ENCODE measurements at places on chromosomes 3 and 15.

DNA sequence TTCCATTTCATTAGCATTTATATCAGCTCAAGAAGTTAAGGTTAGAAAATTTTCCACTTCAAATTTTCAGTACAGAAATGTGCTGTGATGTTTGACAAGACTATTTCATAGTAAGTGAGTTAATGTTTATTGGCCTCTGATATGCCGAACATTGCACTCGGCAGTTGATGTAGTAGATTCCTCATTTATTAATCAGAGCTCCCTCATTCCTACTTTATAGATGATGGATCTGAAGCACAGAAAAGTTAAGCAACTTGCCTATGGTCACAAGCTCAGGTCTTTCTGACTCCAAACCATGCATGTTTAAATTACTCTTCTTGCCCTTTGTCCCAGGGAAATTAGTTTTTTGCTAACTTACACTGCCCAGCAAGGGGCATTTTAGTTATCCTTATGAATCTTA is 92.0 kb downstream of the ATG7 start:
- DNase-seq: no peak

- DNase-seq: peak; percentile 50
These were observed 9.8 kb downstream of the TM2D3 start for GRCh38 chr15:101642361-101642760.

- DNase-seq: no peak
These were observed 180.6 kb downstream of the GREM1 start for GRCh38 chr15:32898414-32898813.

- DNase-seq: no peak
These were observed 11.9 kb upstream of the TM4SF4 start for GRCh38 chr3:149462581-149463011.

GRCh38 chr3:114411811-114412803 is 118.3 kb downstream of the TIGIT start:
- DNase-seq: peak; percentile 61

DNA sequence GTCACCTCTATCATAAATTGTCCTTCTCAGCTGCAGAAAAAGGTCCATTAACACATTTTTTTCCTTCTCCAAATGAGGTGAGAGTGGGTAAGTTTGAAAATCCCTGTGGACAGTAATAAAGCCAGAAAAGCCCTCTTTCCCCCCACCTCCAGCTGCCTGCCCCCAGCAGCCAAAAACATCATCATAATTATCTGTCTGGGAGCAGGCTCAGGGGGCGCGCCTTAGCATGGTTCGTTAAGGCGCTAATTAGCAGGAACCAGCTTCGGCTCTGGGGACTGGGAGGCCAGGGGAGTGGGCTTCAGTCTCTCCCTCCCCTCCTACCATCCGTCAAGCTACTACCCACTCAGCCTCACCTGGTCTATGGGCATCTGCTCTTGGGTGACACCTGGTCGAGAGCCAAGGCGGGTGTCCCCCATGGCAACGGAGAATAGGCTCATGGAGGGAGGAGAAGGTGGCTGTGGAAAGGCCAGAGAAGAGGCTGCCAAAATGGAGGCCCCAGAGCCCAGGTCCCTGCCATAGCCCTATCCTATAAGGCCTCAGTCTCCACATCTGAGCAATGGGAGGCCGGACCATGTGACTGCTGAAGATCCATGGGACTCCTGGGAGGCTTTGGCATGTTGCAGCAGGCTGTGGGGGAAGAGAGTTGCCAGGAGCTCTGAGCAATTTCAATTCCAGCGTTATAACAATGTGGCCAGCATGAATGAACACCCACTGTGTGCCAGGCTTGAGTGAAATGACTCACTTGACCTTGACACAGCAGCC is 140.1 kb upstream of the LINGO1 start:
- DNase-seq: no peak

DNA sequence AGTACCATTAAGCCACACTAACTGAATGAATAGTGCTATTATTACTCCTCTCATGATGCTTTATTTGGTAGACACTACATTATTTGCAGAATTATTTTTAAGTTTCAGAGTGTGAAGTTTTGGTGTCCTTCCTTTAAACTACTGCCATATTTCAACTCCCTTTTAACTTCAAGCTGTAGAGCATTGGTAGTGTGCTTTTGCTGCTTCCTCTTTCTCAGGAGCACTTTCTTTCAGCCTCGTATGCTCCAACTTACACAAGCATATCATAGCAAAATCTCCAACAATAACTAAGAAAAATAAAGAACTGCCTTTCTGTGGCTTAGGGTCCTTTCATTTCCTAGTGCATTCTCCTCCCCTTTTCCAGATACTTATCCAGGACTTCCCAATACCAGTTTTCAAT is 476.4 kb upstream of the AGTR1 start:
- DNase-seq: no peak

DNA sequence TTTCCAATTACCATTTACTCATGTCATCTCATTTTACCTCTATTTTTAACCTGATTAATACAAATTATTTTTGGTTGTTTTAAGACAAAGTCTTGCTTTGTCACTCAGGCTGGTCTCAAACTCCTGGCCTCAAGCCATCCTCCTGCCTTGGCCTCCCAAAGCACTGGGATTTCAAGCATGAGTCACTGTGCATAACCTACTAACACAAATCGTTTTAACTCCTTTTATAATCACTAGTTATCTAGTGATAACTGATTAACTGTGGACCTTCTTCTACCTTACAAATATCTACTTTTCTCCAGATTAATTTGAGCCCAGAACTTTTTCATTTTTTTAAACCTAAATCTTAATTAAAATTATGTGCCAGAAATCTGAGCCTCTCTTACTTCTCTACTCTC is 4.6 kb downstream of the ATP13A3 start:
- DNase-seq: no peak

GRCh38 chr15:26888761-26889160 is 21.9 kb downstream of the GABRA5 start:
- DNase-seq: no peak

- peak; percentile 7 for DNase-seq
These were observed 49.1 kb upstream of the RAB6B start for GRCh38 chr3:133944641-133945380.

GRCh38 chr3:124791142-124791541 is 60.9 kb downstream of the UMPS start:
- no peak for DNase-seq

- no peak for DNase-seq
These were observed 23.7 kb downstream of the FAM98B start for GRCh38 chr15:38477637-38478036.

GRCh38 chr3:138300647-138301046 is 29.0 kb downstream of the NME9 start:
- no peak for DNase-seq

DNA sequence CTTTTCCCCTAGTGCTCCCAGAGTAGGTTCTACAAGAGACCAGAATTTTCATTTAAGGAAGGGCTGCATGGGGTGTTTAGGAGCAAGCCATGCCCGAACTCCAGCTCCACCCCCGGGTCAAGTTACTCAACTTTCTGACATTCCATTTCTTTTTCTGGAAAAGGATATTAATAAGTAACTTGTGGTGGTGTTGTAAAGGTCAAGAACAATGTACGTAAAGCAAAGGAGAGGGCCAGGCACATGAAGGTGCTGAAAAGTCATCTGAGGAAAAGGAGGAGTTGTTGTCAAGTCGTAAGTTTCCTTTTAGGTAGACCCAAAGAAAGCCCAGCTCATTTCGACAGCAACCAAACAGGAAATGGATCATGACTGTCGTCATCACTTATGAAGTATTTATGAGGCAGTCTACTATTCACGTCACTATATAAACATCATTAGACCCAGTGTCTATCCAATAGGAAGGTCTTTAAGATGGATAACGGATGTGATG is 319.6 kb upstream of the IL12A start:
- peak; percentile 10 for DNase-seq

- no peak for DNase-seq
These were observed 152.3 kb downstream of the LRRN1 start for GRCh38 chr3:3951501-3951900.

- no peak for DNase-seq
These were observed 190.9 kb upstream of the PLSCR5 start for GRCh38 chr3:146796078-146796477.

- DNase-seq: no peak
These were observed 1293.0 kb upstream of the EPHA6 start for GRCh38 chr3:95521396-95521795.

GRCh38 chr3:34777386-34777785 is 861.9 kb upstream of the ARPP21 start:
- DNase-seq: no peak

- peak; percentile 95 for DNase-seq
These were observed at the start of gene KNL1 for GRCh38 chr15:40593588-40594428. Gene KNL1 (plus strand): TSS chr15:40594249. CDS start chr15:40602932, 8,683 bp downstream.

DNA sequence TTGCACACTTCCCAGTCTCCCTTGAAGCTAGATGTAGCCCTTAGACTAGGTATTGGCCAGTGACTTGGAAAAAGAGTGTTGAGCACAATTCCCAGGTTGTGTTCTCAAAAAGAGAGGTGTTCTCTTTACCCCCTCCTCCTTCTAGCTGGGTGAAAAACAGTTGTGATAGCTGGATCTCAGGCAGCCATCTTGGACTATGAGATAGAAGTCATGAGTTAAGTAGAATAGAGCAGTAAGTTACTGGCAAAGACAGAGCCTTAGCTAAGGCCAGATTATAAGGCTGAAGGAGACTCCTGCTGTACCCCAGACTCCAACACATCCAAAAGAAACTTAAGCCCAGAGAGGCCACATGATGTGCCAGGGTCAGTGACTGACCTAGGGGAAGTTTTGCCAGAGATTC is 8.1 kb upstream of the STRA6 start:
- DNase-seq: no peak

GRCh38 chr3:81554388-81554787 is 207.1 kb downstream of the GBE1 start:
- DNase-seq: no peak

DNA sequence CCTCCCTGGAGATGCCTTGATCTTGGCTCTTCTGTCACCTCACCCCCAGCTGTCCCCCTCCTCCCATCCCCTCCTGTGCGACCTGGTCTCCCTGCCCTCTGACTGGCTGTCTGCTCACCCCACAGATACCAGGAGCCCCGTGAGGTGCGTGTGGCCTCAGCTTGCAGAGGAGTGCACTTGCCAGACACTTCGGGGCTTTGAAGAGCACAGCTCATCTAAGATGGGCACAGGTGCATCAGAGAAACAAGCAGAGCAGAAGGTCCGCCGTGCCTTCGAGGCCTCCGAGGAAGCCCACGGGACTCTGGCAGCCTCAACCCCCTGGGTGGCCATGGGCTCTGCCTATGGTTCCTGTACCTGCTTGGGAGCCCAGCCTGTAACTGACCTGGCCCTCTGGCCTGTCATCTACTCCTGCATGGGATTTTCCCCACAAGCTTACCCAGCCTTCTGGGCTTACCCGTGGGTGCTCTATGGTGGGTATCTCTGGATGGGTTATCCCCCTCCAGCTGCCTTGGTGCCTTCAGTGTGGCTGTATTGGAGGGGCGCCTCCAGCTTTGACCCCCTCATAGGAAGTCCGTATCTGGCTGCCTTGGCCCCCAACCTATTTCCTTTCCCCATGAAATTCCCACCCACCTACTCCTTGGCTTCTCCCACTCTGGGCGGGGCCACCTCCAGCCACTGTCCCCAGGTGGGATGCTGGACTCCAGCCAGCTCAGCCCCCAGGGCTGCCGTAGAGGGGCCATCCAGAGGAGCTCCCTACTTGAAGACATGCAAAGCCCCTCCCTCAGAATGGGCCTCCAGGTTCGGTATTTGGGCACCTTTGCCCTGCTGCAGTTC is 3.8 kb downstream of the PRR23E start:
- no peak for DNase-seq

DNA sequence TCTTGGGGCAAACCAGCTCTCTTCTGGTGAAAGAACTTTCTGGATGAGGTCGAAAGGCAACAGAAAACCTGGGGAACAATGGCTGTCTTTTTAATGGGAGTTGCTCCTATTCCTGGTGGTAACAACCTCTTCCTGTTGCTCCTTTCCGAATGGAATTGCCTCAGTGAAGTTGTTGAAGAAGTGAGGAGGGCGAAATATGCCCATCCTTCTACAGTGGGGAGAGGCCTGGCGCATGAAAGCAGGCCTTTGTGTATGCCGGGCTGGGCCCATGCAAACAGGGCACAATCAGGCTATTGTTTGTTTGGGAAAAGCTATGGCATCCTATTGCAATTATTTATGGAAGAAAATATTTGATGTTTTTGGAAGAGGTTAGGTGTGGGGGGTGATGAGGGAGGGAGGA is 166.9 kb downstream of the IGF1R start:
- DNase-seq: no peak

- DNase-seq: no peak
These were observed 150.7 kb downstream of the FOXB1 start for GRCh38 chr15:60154764-60155325.

GRCh38 chr3:149621218-149622005 is 36.4 kb downstream of the WWTR1 start:
- DNase-seq: no peak

Measured in A673 (cell line).